Kidney epithelial cell (primary cell): ENCODE measurements at places on chromosomes 13 and 19.

GRCh38 chr19:13215572-13216380 is 65.6 kb downstream of the IER2 start:
- DNase-seq: no peak

GRCh38 chr19:16516923-16517610 is 20.9 kb downstream of the C19orf44 start:
- DNase-seq: no peak

- no peak for DNase-seq
These were observed 65.8 kb upstream of the RFXAP start for GRCh38 chr13:36753176-36753575.

DNA sequence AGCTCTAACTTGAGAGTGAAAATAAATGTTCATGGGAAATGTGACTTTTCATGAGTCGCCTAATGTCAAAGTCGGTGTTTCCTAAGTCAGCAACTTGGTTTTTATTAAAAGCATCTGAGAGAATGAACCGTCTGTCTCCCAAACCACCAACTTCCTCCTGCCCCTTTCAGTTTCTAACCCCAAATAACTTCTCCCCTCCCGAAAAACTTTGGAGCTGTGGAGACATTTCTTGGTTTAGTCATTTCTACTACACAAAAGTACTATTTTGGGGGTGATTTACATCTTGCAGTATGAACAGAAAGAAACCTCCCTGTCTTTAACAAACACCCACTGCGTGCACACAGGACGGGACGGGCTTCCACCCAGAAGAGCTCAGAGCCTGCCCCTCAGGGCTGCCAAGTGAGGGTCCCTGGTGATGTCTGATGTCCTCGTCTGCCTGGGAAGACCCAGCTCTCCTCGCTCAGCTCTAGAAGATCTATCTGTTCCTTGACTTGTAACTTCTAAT is 65.0 kb downstream of the RASA3 start:
- DNase-seq: no peak

DNA sequence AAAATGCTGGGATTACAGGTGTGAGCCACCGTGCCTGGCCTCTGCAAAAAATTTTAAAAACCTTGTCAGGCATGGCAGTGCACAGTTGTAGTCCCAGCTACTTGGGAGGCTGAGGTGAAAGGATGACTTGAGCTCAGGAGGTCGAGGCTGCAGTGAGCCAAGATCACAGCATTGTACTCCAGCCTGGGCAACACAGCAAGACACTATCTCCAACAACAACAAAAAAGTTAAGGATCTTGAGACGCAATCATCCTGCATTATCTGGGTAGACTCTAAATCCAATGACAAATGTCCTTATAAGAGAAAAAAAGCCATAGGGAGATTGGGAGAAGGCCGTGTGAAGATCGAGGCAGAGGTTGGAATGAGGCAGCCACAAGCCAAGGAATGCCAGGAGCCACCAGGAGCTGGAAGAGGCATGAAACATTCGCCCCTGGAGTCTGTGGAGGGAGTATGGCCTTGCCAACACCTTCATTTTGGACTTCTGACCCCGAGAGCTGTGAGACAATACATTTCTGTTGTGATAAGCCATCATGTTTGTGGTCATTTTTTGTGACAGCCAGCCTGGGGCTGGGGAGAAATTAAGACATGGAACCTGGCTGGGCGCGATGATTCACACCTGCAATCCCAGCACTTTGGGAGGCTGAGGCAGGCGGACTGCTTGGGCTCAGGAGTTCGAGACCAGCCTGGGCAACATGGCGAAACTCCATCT is 5.1 kb upstream of the CA11 start:
- DNase-seq: no peak

GRCh38 chr13:110214637-110215036 is 92.3 kb downstream of the COL4A1 start:
- DNase-seq: no peak

DNA sequence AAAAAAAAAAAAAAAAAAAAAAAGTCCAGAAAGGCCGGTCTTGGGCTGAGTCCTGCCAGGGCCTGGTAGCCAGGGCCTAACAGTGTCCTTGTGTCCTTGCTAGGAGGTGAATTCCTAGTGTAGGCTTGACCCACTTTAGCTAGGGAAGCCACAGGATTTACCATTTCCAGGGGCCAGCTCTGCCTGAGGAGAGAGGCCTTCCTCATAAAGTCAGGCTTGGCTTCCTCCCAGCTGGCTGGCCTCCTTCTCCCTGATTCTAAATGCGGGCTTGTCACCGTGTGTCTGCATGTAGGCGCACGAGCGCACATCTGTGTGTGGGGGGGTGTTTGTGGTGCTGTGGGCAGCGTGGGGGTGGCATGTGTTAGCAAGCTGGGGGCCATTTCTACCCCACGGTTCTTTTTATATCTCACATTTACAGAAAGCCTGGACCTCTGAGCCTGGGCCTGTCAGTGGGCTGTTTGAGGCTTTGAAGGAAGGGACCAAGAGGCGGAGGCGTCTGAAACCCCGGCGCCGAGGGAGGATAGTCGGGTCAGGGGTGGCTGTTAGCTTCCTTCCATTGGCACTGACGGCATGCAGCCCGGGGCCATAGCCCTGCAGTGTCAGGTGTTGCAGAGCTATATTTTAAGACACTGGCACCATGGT is 31.7 kb downstream of the IER2 start:
- DNase-seq: no peak

DNA sequence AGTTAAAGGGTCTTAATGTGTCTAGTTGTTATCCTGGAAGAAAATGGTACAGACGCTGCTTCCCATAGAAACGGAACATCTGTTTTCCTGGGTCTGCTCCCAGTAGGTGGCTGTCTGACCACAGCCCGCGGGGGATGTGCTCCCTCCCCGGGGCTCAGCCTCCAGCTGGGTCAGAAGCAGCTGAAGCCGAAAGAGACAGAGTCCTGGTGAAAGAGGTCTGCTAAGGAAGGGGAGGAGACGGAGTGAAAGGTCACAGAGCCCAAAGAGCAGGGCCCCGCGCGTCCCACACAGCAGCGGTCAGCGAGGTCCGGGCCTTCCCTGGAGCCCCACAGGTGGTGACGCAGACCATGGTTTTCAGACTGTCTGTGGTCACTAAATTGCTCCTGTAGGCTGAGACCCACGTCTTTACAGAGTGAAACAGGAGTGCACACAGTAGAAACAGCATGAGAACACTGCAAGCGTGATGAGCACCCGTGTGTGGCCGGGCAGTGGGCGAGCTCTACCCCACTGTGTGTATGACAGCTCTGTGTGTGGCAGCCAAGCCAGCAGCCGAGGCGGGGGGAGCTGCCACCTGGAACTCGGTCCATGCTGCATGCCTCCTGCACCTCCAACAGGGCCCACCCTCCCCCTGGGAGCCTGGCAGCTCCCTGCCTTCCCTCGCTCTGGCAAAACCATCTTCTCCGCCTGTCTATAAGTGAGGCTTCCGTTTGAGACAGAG is 52.0 kb upstream of the C13orf46 start:
- DNase-seq: no peak

DNA sequence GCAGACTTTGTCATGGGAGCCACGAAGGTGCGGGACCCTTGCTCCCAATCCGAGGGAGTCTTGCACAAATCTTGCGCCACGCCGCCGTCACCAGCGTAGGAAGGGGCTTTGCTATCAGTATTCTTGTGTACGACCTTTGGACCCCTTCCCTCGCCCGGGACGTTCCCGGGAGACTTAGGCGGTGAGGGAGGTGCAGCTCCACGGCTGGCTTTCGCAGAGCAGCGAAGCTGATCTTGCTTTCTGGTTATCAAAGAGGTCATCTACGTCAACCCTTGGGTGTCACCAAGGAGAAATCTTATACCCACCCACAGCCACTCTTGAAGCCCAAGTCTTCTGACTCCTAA is 583 bp downstream of the TECR start:
- no peak for DNase-seq

DNA sequence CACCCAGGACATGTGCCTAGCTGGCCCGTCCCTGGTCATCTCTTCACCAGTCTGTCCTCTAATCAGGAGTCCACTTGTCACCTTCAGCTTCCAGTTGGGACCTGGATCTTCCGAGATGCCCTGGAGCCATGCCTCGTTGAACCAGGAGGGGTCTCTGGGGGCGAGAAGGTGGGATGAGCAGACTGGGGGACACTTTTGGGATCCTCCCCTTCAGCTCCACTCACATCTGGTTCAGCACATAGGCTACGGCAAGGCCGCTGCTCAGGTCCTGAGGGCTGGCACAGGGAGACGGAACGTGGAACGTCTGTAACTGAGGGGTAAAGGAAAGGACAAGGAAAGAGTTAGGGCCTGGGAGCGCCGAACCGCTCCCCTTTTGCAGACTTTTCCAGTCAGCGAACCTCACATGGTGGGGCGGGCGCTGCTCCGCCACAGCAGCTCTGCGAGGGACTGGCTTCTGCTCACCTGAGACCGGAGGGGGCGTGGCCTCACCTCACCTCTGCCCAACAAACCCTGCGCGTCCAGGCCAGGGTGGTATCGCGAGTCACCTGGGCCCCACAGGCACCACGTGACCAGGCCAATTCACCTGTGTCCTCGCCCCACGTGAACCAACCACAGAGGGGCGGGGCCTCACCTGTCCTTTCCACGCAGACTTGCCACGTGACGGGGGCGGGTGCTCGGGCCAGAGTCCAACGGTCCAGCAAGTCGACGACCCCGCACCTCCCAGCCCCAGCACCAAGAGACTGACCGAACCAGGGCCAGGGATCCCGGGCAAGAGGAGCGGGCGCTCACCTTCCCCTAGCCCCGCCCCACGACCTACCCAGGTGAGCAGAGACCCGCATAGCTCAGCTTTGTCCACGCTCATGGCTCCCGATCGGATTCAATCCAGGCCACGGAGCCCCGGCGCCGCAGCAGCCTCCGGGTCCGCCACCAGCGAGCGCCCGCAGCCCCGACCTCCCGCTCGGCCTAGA is at the start of gene HOOK2:
HOOK2 (minus strand) TSS at position 965 of the 968 bp plus-strand sequence; CDS start at position 862, 103 bp downstream.
- no peak for DNase-seq

DNA sequence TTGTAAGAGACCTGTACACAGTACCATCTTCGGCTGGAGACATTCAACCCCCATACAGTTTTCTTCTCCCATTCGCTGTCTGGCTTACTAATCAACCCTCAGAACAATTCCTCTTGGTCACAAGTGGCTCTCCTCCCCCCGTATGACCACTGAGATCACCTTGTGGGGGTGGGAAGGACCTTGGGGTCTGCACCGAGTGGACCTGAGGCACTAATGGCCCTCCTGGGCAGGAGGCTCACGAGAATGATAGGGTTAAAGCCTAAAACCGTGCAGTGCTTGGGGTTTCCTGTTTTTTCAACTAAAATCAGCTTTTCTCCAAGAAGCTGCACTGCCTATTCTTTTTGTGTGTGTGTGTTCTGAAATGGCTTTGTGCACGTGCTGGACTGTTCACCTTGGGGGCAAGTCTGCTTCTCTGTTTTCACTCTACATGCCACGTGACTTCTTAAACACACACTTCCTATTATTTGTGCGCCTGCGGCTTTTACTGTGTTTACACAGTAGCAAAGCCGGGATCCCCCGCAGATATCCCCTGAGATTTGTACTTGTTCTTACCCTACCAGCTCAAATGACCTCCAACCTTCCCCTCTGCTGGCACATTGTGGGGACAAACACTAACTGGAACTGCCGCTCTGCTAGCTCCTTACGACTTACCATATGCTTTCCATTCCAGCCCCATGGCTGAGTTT is 12.3 kb downstream of the RBM26 start:
- no peak for DNase-seq

GRCh38 chr19:54677217-54677616 is 14.4 kb downstream of the LILRB4 start:
- no peak for DNase-seq

- DNase-seq: no peak
These were observed 21.7 kb downstream of the MAU2 start for GRCh38 chr19:19342086-19343015.

- no peak for DNase-seq
These were observed 87.8 kb downstream of the FNDC3A start for GRCh38 chr13:49063497-49063896.

- DNase-seq: no peak
These were observed 18.6 kb downstream of the TMEM255B start for GRCh38 chr13:113777311-113778260.

GRCh38 chr19:40023969-40024368 is 27.1 kb downstream of the ZNF546 start:
- DNase-seq: no peak

- DNase-seq: no peak
These were observed 126.0 kb downstream of the PCCA start for GRCh38 chr13:100214886-100215285.

DNA sequence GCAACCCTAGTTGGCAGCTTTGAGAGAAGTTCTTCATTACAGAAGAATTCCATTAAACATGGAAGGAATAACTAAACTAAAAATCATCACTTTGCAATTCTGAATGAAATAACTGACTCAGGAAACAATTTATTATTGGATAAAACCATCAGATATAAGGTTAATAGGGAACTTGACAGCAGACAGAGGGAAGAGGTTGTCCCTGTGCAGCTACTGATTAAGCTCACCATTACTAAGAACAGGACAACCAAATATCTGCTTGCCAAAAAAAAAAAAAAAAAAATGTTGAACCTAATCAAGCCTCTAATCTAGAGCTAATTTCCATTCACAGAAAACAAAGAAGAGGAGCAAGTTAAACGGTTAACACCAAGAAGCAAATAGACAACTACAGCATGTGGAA is 12.8 kb downstream of the N4BP2L2 start:
- no peak for DNase-seq

- no peak for DNase-seq
These were observed 366 bp upstream of the KL start for GRCh38 chr13:33015791-33016323.
